Posterior vena cava (tissue), 2 donors: ENCODE measurements at places on chromosomes 1 and 21. TPM values are rescaled to one million over a fixed set of nuclear protein-coding genes. Genes with fewer than 3 reads are reported as not detected.
A peak's percentile ranks its signal among the peaks of the same experiment; 100 is the strongest.

ARHGEF10L gene
- 111 TPM for total RNA-seq

DNA sequence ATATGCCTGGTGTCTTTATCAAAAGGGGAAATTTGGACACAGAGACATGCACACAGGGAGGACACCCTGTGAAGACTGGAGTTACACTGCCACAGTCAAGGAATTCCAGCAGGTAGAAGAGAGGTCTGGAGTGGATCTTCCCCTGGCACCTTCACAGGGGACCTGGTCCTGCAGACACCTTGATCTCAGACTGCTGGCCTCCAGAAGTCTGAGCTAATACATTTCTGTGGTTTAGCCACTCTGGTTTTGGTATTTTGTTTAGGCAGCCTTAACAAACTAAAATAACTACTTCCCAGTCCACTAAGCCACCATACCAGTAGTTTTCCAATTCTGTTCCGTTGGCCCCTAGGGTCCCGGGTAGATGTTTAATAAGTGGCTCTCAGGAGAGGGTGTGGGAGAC, 164.7 kb downstream of the SETD4 start:
- DNase-seq = no peak

DNA sequence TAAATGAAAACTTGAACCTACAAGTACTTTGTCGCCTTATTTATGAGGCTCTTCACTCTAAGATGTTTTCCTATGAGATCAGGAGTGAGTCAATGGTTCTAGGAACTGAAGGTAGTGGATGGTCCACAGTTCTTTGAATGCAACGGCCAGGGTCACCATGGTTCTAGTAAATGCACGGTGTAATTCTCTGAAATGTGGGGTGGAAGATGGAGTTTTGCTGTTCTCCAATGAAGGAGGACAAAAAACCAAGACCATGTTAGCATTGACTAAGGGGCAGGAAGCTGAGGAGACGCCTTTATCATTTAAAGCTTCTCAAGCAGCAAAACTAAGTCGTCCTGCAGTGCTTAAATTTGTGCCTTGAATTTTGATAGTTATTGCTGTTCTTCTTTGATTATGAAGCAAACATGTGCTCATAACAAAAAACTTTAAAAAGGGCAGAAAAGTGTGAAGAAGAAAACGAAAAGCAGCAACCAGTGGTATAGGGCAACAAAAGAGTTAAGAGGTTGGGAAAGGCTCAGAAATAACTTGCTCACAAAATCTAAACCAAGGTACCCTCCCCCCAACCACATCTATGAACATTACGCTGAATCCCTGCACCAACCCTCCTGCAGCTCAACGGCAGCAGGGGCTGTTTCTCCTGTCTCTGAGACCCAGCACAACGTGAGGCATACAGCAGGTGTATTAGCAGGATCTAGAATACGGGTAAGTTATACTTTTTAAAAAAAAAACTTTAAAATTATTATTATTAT, 85.0 kb downstream of the MRPL37 start:
- no peak for DNase-seq

DNA sequence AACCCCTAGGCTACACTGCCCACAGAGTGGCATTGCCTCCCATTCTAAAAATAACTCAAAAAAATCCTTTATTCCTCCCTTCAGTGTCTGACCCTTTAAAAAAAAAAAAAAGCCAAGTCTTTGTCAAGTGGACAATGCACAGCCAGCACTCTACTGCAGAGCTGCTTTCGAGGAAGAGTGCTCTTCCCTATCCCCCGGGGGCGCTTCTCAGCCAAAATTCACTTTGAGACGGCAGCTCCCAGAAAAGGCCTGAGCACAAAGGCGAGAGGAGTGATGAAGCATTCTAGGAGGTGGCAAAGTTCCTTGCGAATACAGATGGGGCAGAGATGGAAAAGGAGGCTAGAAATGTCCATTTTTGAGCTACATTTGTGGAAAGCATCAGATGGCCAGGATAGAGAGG, 23.3 kb downstream of the EPHA10 start:
- DNase-seq = no peak

DNA sequence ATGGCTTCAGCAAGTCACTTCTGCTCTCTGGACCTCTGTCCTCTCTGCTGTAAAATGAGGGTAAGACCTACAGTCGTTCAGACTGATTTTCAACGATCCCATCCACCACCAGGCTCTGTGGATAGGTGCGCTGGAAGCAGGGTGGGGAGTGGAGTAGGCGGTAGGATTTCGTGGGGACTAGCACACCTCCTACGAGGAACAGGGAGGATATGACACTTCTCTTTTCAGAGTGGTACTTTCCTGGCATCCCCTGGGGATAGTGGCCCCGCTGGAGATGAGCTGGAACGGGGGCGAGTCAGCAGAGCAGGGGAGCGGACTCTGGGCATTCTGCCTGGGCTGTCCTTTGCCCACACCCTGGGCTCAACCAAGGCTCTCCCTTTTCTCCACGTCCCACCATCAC, 17.7 kb downstream of the ETNK2 start:
- DNase-seq = no peak

DNA sequence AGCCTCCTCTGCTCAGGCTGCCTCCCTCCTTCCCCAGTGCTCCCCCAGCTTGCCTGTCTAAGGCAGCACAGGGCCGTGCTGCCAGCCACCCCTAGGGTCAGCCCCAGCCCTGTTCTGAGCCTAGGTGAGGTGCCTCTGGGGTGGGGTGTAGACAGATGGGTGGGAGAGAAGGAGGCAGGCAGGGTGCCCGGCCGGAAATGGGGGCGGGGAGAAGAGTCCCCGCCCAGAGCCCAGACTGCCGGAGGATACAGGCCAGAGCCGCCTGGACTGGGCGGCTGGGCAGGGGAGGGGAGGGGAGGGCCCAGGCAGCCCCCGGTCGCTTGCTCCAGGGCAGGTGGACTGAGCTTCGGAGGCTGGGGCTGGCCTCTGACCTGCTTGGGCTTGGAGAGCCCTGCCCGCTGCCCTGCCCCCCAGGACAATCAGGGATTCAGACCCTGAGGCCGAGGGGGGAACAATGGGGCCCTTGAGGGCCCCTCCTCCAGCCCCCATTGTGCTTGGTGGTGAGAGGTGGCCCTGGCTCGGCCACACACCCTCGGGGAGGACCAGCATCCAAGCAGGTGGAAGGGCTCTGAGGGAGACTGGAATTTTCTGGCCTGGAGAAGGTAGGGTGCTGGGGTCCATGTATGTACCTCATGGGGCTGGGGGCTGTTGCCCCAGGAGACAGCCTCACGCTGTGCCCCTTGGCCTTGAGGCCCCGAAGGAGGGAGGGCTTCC, at the start of gene GJC2:
Gene GJC2, plus strand, starts transcription at position 525 of the 714 bp plus-strand sequence. CDS start 7,829 bp downstream, outside the sequence.
- DNase-seq = peak; percentile 72
